Activated naive CD8-positive, alpha-beta T cell treated with anti-CD3 and anti-CD28 coated beads for 36 hours (primary cell): ENCODE measurements at places on chromosomes 2 and 18. TPM values are rescaled to one million over a fixed set of nuclear protein-coding genes. Genes with fewer than 3 reads are reported as not detected.
A peak's percentile ranks its signal among the peaks of the same experiment; 100 is the strongest.

GRCh38 chr2:134301928-134302260, 48.0 kb downstream of the MGAT5 start:
- no peaks in the 10 kb centered on the region for H3K27me3 ChIP-seq
- no peak for DNase-seq
- H3K27ac ChIP-seq, result no peak overlapping the region
- H3K36me3 ChIP-seq, result peaks cover 43% of the 10 kb centered on the region
- no peak overlapping the region for H3K4me3 ChIP-seq
- H3K4me1 ChIP-seq, result peaks cover 32% of the 10 kb centered on the region

GRCh38 chr2:105804266-105804665, 59.6 kb downstream of the NCK2 start:
- no peak for DNase-seq
- peaks cover 82% of the 10 kb centered on the region for H3K36me3 ChIP-seq
- peaks cover 95% of the 10 kb centered on the region for H3K4me1 ChIP-seq
- H3K27me3 ChIP-seq, result no peaks in the 10 kb centered on the region

GRCh38 chr2:175432793-175433192, 251.3 kb upstream of the ATP5MC3 start:
- H3K36me3 ChIP-seq, result no peaks in the 10 kb centered on the region
- no peak for DNase-seq
- H3K27me3 ChIP-seq, result peaks cover under 1% of the 10 kb centered on the region
- no peak overlapping the region for H3K4me3 ChIP-seq
- H3K27ac ChIP-seq, result no peak overlapping the region
- H3K4me1 ChIP-seq, result no peaks in the 10 kb centered on the region

DNA sequence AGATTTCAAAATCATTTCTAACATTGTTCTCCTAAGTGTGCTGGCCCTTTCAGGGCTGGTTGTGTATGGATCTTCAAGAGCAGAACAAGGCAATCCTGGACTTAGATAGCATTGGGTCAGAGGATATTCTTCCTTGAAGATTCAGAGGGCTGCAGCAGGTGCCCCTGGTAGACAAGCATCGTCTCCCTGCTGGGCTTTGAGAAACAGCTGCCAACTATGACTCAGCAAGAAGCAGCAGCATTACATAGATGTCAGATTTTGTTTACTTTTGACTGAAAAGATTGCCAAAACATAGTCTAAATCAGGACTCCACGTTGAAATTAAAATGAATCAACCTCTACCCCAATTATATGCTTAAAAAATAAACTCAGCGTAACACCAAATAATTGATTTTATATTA, 618.8 kb downstream of the SOCS6 start:
- no peak overlapping the region for H3K4me3 ChIP-seq
- DNase-seq, result no peak
- H3K36me3 ChIP-seq, result peaks cover 2% of the 10 kb centered on the region
- no peaks in the 10 kb centered on the region for H3K27me3 ChIP-seq

- peaks cover 13% of the 10 kb centered on the region for H3K27me3 ChIP-seq
- no peak for DNase-seq
- H3K27ac ChIP-seq, result no peak overlapping the region
- no peak overlapping the region for H3K4me3 ChIP-seq
- H3K4me1 ChIP-seq, result no peaks in the 10 kb centered on the region
- no peaks in the 10 kb centered on the region for H3K36me3 ChIP-seq
Measured at GRCh38 chr2:48767330-48767729, 11.8 kb upstream of the LHCGR start.

GRCh38 chr2:30216157-30216556, 15.2 kb upstream of the LBH start:
- H3K4me3 ChIP-seq, result no peak overlapping the region
- peaks cover 8% of the 10 kb centered on the region for H3K4me1 ChIP-seq
- DNase-seq, result no peak
- no peaks in the 10 kb centered on the region for H3K36me3 ChIP-seq
- no peaks in the 10 kb centered on the region for H3K27me3 ChIP-seq

- no peak for DNase-seq
- peak overlapping the region; percentile 90 for H3K27ac ChIP-seq
- H3K4me1 ChIP-seq, result peaks cover 52% of the 10 kb centered on the region
Measured at GRCh38 chr2:9552219-9553178, 3.1 kb downstream of the ADAM17 start.

- H3K36me3 ChIP-seq, result no peaks in the 10 kb centered on the region
- H3K4me1 ChIP-seq, result no peaks in the 10 kb centered on the region
- no peak overlapping the region for H3K4me3 ChIP-seq
- no peak overlapping the region for H3K27ac ChIP-seq
Measured at GRCh38 chr2:155310589-155310988, 612.1 kb downstream of the KCNJ3 start.

GRCh38 chr2:66198873-66199272, 236.1 kb upstream of the MEIS1 start:
- H3K36me3 ChIP-seq, result no peaks in the 10 kb centered on the region
- H3K4me3 ChIP-seq, result no peak overlapping the region
- DNase-seq, result no peak
- no peaks in the 10 kb centered on the region for H3K4me1 ChIP-seq

GRCh38 chr2:236940916-236941520, 144.7 kb upstream of the COPS8 start:
- no peak for DNase-seq
- H3K27me3 ChIP-seq, result no peaks in the 10 kb centered on the region
- no peak overlapping the region for H3K27ac ChIP-seq
- no peak overlapping the region for H3K4me3 ChIP-seq
- no peaks in the 10 kb centered on the region for H3K4me1 ChIP-seq

- no peaks in the 10 kb centered on the region for H3K27me3 ChIP-seq
- H3K4me3 ChIP-seq, result peak overlapping the region; percentile 30
- DNase-seq, result no peak
- peak overlapping the region; percentile 89 for H3K27ac ChIP-seq
- peaks cover 40% of the 10 kb centered on the region for H3K36me3 ChIP-seq
Measured at GRCh38 chr2:174605687-174606086, 8.1 kb upstream of the WIPF1 start.

DNA sequence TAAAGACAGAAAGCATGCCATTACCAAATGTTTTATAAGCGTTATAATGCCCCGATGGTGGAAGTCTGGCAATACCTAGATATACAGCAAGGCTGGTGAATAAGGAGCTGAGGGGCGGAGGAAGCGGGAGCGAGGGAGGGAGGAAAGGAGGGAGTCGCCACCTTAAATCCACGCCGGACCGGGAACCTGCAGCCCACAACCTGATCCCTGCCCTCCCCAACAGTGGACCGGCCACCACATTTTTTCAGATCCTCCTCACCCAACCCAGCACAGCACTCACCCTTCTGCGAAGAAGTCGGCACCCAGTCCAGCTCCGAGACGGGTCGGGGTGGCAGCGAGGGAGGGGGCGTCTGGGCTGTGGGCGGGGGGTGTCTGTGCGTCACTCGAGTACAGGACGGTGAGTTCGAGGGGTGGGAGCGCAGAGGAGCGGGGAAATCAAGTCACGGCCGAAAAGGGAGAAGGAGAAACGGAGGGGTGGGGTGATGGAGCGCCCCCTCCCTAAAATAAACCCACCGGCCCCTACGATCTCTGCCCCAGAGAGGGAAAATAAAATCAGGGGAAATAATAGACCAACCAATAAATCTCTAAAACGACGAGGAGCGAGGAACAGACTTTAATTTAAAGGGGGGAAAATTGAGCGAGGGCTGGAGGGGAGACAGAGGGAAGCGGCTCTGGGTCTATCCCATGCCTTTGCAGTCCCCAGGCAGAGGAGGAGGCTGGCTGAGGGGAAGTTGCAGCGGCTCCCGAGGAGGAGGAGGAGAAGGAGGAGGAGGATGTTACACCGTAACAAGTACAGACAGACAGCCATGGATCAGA, 96.5 kb upstream of the SERTAD2 start:
- peak overlapping the region; percentile 97 for H3K27ac ChIP-seq
- H3K4me1 ChIP-seq, result peaks cover 26% of the 10 kb centered on the region
- peak overlapping the region; percentile 94 for H3K4me3 ChIP-seq
- H3K27me3 ChIP-seq, result no peaks in the 10 kb centered on the region
- H3K36me3 ChIP-seq, result no peaks in the 10 kb centered on the region
- peak; percentile 41 for DNase-seq

DNA sequence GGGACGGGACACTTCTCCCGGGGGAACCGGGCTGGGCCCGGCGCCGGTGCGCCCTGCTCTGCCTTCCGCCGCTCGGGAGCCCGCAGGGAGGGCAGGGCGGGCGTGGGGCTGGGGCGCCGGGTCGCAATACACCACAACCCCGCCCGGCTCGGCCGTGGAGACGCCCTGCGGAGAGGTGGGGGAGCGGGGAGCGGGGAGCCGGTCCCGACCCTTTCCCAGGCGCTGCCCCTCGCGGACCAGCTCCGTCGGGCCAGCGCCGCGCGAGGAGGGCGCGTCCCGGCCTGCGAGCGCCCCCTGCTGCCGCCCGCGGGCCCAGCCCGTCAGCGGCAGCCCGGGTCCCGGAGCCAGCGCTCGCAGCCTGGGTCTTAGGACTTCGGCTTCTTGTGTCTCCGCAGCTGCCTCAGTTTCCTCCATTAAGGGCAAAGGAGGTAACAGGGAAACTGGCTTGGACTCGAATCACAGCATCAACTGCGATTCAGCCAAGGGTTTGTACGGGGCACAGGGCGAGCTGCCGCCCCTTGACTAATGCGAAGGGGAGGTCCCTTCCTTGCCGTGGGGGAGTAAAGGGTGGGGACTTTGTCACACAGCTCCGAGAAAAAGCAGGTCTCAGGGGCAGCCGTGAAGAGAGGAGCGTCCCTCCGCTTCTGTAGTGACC, 635 bp upstream of the ADRA2B start:
- peak; percentile 82 for DNase-seq
- peaks cover 23% of the 10 kb centered on the region for H3K4me1 ChIP-seq
- no peak overlapping the region for H3K27ac ChIP-seq
- H3K27me3 ChIP-seq, result peaks cover 49% of the 10 kb centered on the region
- no peaks in the 10 kb centered on the region for H3K36me3 ChIP-seq

GRCh38 chr18:36623091-36623490, 205.7 kb downstream of the TPGS2 start:
- no peaks in the 10 kb centered on the region for H3K36me3 ChIP-seq
- peaks cover 12% of the 10 kb centered on the region for H3K27me3 ChIP-seq
- H3K4me1 ChIP-seq, result no peaks in the 10 kb centered on the region
- no peak overlapping the region for H3K27ac ChIP-seq
- DNase-seq, result no peak

DNA sequence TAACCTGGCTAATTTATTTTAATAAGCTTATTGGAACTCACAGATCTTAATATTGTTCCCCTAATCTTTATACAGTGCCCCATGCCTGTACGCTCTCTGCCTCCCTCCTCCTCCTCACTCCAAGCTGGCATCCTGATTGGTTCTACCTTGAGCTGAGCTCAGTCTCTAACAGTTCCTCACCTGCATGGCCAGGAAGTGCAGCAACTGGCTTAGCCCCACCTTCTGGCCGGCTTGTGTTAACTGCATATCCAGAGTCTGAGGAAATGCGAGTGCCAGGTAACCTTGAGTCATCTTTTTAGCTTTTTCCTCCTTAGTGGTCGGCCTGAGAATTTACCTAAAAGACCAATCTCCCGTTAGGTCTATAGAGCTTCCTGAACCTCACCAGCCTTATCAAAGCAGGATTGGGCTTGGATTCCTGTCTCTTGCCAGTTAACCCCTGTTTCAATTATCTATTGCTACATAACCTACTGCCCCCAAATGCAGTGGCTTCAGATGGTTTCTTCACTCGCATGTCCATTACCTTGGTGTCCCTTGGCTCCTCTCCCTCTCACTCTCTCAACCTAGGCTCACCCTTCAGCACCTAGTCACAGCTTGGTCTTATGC, 89.5 kb upstream of the STK39 start:
- H3K27me3 ChIP-seq, result peaks cover 7% of the 10 kb centered on the region
- H3K36me3 ChIP-seq, result peaks cover 1% of the 10 kb centered on the region
- peak; percentile 42 for DNase-seq
- H3K4me1 ChIP-seq, result no peaks in the 10 kb centered on the region
- no peak overlapping the region for H3K27ac ChIP-seq
- H3K4me3 ChIP-seq, result no peak overlapping the region

- no peak overlapping the region for H3K27ac ChIP-seq
- no peaks in the 10 kb centered on the region for H3K36me3 ChIP-seq
- no peaks in the 10 kb centered on the region for H3K27me3 ChIP-seq
- H3K4me3 ChIP-seq, result no peak overlapping the region
Measured at GRCh38 chr2:220076734-220077133, 449.3 kb downstream of the SLC4A3 start.

- H3K27me3 ChIP-seq, result no peaks in the 10 kb centered on the region
- DNase-seq, result no peak
- H3K4me3 ChIP-seq, result no peak overlapping the region
Measured at GRCh38 chr2:58006952-58007284, 39.7 kb upstream of the VRK2 start.

DNA sequence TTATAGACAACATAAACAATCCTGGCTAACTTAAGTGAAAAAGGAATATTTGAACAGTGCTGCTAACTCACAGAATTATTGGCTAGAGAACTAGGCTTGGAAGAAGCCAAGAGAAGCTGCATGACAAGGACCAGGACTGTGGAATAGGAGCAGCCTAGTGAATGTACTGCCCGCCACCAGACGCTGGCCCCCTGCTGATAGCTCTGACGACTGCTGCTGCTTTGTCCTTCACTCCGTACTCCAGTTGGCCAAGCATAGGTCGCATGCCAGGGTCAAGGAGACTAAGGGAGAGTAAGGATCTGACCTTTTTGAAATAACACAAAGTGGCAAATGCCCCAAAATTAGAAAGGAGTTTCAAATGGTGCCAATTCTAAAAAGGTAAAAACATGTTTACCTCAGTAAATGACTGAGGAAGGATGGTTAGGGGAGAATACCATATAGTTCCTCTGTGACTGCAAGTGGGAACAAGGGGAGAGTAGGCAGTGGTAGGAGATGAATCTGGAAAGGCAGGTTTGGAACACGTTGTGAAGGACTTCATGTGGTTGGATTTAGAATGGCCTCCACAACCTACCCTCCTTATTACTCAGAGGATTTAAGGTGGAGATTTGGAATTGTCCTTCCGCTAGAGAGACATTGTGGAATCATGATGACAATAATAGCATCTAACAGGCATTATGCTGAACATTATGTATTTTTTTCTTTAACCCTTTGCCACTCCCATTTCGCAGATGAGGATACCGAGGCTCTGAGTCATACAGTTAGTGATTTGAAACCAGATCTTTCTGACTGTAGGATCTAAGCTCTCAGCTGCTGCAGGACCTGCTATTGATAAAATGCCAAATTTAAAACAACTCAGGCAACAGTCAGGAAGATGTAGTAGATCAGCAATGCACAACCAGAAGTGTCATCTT, 19.5 kb downstream of the STRADB start:
- H3K4me3 ChIP-seq, result no peak overlapping the region
- no peak overlapping the region for H3K27ac ChIP-seq
- H3K36me3 ChIP-seq, result peaks cover 29% of the 10 kb centered on the region
- peaks cover 7% of the 10 kb centered on the region for H3K4me1 ChIP-seq
- no peak for DNase-seq

The NOL4 gene
- not detected for total RNA-seq

The SIX3 gene
- not detected for total RNA-seq

The OTOS gene
- not detected for total RNA-seq

The STPG4 gene
- total RNA-seq, result not detected

The TTC31 gene
- 23.2 TPM for total RNA-seq

The MCEE gene
- total RNA-seq, result 10.6 TPM

The SPDYA gene
- 0.85 TPM for total RNA-seq

The ARHGEF4 gene
- total RNA-seq, result 3.3 TPM

The RNF152 gene
- total RNA-seq, result 0.10 TPM

The GPR39 gene
- total RNA-seq, result not detected
